ENCODE measurements at places on chromosomes 7 and 10.

DNA sequence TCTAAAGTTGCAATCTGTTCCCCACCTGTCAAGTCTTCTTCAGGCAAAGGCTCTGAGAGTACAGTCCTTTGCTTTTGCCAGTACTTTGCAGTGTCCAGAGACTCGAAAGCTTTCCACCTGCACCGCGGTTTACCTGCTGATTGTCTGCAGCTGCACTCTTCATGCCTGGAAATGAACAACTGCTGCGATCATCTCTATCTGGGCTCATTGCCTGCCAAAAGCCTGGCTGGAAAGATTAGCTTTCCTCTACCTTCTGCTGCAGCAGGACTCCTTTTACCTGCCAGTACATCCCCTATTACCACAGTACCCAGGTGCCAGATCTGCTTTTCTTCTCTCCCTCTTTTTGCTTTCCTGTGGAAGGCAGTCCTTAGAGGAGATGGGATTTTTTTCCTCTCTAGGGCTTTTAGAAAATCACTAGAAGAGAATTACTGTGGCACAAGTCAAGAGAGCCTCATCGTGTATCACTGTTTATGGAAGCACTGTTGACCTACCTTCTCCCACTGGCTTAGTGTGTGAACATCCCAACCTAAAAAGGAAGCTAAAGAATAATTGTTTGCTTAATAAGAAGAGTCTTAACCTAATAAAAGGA lies 2.2 kb downstream of the STRIP2 start:
- no peak for DNase-seq

DNA sequence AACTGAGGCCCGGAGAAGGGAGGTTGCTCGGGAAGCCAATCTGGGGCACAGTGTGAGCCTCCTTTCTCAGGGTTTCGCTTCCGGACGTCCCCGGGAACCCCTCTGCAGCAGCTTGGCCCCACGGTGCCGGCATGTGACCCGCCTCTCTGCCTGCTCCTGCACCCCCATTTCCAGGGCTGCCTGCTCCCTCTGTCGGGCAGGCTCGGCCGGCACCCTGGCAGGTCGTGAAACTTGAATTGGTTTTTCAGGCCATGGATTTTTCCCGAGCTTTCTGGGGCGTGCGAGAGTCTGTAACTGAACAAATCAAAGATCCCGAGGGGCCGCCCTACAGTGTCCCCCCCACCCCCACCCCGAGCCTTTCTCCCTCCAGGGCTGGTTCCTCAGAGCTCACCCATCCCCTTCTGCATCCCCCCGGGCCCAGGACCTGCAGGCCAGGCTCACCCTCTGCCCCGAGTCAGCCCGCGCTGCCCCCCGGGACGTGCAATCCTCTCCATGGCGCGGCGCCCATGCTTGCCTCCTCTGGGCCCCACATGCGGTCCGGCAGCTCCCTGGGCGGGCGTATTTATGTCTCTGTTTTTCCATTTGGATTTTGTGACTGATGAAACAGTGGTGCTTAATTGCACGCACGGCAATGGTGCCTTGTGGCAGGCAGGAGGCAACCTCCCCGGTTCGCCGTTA lies 58.1 kb downstream of the UNCX start:
- DNase-seq = no peak

GRCh38 chr7:28207486-28208158 lies 27.0 kb upstream of the JAZF1 start:
- no peak for DNase-seq

- peak; percentile 24 for DNase-seq
These were observed at the start of gene STMP1 for GRCh38 chr7:135662373-135663114. Gene STMP1 (plus strand): TSS chr7:135662514.

GRCh38 chr7:103771294-103771693 lies 218.2 kb downstream of the RELN start:
- no peak for DNase-seq

- DNase-seq = no peak
These were observed 1.7 kb downstream of the GPR158 start for GRCh38 chr10:25176421-25176968.

GRCh38 chr10:31186225-31187000 lies 132.6 kb upstream of the ZEB1 start:
- DNase-seq = no peak

GRCh38 chr10:6401558-6402348 lies 178.3 kb downstream of the PRKCQ start:
- no peak for DNase-seq

DNA sequence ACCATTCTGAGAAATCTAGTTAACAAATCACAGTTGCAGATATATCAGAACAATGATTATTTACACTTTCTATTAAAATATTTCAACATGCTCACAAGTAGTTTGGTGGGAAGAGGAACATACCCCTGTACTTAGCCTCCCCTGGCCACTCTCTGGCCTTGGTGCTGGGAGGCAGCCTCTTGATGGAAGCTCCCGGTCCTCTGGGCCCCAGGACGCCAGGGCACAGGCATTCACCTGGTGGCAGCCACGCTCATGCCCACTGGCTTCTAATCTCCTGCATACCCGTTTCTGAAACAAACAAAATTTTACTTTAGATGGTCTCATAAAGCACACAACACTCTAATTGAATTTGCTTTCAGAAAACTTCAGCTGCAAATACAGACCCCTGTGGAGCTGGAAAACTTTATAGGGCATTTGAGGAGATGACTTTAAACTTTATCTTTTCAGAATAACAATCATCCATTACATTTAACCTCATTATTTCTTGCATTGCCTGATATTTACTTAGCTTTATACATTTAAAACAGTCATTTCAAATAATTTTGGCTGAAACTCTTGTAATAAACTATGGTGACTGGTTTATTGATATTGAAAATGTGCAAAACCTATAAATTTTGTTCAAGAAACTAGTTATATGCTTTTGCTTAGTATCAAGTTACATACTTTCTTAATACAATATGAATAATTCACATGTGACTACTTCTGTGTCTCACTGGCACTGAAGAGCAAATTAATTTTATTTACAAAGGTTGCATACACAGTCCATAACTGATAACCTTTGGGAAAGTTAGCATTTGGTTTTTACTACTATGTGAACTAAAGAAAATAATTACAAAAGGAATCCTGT lies 30.8 kb downstream of the C10orf143 start:
- DNase-seq = no peak

- no peak for DNase-seq
These were observed 666 bp downstream of the SMKR1 start for GRCh38 chr7:129502708-129503685.

DNA sequence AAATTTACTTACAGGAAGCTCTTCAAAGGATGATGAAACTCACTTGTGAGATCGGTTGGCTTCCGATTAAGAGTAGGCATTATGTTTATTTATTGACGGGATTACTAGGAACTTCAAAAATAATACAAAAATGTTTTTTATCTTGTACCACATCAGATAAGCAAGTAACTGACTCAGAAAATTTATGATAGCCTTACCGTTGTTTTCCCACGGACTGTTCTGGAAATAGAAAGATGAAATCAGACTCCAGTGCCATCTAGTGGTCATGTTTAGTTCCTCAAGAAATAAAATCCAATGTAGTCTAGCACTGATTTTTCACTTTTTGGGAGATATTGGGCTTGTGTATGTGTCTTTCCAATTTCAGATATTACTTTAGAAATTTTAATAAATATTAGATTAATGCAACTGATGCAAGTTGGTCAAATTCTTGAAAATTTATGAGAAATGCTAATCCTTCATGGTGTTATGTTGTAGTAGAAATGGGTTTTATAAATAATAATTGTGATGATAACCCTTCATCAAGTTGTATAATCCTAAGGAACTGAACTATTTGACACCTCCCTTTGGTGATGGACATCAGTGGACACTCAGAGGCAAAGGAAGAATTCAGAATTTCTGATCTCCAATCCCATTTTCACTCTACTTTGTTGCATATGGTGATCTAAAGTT lies 168.8 kb downstream of the TMEM26 start:
- DNase-seq = no peak

GRCh38 chr10:118272149-118272721 lies 69.9 kb downstream of the FAM204A start:
- no peak for DNase-seq

DNA sequence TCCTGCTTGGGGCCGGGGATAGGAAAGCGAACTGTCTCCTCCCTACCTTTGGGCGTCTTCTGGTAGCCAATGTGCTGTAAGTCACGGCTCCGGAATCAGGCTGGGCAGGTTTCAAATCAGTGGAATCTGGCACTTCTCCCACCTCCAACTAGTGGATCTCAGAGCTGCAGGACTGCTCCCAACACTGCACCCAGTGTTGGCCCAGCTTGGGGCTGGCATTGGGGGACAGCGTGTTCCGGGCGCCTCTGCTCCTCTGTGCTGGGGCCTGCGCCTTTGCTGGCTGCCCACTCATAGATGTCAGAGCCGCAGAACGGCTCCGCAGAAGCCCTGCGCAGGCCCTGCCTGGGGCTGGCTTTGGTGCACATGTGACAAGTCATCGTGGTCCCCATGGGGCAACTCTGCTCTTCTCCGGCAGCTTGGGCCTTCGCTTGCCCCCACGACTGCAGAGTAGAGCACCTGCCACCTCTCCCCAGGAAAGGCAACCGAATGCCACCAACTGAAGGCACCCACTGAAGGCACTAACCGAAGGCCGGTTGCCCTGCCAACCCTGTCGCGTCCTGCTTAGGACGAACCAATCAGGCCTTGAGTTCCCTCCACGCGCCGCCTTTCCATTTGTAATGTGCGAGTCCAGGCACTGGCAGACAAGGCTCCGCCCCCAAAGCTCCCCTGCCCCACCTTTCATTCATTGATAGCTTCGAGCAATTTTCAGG lies 85.5 kb upstream of the ABI1 start:
- no peak for DNase-seq

GRCh38 chr7:122198581-122198980 lies 54.5 kb upstream of the AASS start:
- no peak for DNase-seq

GRCh38 chr10:45197816-45198485 lies 117.5 kb downstream of the OR13A1 start:
- no peak for DNase-seq

- no peak for DNase-seq
These were observed 12.9 kb downstream of the TTYH3 start for GRCh38 chr7:2644562-2645273.

- DNase-seq = no peak
These were observed 38.0 kb upstream of the PCBD1 start for GRCh38 chr10:70926226-70927000.

DNA sequence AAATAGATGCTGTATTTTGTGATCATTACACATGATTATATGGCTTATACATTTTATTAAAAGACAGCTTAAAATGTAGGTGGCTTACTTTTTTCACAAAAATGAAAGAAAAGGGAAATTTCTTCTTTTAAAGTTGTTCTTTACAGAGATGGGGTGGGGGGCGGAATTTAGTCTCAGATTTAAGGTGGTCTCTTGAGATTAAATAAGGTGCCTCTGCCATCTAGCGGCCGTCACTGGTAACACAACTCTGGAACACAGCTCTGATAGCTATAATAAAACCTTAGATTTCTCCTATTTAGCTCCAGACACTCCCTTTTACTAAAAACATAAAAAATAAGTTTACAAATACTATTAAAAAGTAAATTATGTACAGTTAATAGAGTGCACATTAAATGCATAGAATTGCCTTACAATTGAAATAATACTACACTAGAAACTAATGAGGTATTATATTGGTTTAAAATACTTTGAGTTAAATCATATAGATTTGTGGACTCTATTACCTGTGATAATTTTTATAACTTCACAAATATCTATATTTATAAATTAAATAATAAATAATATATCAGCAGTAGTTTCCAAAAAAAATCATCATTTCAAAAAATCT lies 210.9 kb downstream of the DGKB start:
- no peak for DNase-seq

DNA sequence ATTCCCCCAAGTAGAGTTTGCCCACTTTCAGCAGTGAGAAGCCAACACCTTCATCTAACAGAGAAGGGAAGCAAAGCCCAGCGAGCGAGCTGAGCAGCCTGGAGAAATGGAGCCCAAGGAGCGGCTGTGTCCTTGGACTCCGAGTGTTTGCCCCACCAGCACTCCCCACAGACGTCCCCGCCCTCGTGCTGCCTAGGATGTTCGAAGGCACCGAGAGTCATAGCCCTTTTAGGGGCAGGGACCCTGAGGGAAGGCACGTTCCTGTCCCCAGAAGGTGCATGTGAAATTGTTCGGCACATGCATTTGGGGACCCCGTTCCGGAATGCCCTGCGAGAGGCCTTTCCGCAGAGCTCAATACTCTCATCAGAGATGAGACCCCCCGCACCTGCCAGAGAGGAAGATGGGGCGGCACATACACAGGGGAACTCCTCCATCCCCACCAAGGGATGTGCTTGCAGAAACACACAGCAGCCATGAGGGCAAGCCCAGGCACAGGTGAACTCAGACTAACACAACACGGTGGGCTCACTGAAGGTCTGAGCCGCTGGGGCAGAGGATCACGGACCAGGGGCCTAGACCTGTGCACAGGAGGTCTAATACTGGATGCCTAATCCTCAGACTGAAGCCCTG lies 131.0 kb downstream of the DLG5 start:
- no peak for DNase-seq

DNA sequence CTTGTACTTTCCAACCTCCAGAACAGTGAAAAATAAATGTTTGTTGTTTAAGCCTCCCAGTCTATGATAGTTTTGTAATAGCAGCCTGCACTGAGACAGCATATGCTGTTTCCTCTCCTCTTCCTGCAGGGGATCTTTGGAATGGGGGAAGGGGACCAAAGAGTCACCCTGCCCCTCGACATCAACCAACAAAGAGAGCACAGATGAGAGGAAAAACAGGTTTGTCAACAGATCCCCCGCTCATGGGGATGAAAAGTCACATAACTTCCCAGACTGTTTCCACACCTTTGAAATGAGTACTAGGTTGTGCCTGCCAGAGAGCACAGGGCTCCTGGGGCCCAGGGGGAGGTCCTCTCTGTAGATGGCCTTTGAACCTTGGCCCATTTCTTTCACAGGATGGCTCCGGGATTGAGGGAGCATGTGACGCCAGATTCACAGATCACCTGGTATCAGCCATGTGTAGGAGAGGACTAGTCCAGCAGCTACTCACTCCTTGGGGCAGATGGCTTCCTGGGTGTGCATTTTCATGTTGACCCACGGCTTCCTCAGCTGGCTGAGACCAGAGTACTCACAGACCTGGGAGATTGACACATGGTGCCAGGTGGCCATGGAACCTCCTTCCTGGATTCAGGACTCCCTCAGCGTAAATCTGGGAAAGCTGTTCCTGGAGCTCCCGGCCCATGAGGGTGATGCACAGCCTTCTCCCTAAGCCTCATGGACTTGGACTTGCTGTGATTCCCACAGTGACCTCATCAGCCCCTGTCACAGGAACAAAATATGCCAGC lies 125.6 kb downstream of the CXCL12 start:
- DNase-seq = no peak

Measured in cortex of kidney (tissue), 1 donor.